SK-N-SH treated with all-trans-retinoic acid at 6 μM for 48 hours (cell line): ENCODE measurements at places on chromosomes 12 and 14.

GRCh38 chr12:1544996-1545700, 49.2 kb downstream of the FBXL14 start:
- peak; percentile 37; the same call in 1 of the 3 replicates for ATAC-seq

GRCh38 chr14:75752086-75752485, 91.0 kb downstream of the TTLL5 start:
- no peak for ATAC-seq

- ATAC-seq, result no peak
Observed at GRCh38 chr14:104113631-104114420, 24.6 kb upstream of the KIF26A start.

GRCh38 chr12:52945389-52946232, 3.3 kb upstream of the KRT18 start:
- peak; percentile 58 for ATAC-seq

- ATAC-seq, result peak; percentile 98
Observed at GRCh38 chr14:70972107-70972976, 65.1 kb downstream of the PCNX1 start.
